ENCODE measurements at places on chromosomes 3 and 15.
A peak's percentile ranks its signal among the peaks of the same experiment; 100 is the strongest.

DNA sequence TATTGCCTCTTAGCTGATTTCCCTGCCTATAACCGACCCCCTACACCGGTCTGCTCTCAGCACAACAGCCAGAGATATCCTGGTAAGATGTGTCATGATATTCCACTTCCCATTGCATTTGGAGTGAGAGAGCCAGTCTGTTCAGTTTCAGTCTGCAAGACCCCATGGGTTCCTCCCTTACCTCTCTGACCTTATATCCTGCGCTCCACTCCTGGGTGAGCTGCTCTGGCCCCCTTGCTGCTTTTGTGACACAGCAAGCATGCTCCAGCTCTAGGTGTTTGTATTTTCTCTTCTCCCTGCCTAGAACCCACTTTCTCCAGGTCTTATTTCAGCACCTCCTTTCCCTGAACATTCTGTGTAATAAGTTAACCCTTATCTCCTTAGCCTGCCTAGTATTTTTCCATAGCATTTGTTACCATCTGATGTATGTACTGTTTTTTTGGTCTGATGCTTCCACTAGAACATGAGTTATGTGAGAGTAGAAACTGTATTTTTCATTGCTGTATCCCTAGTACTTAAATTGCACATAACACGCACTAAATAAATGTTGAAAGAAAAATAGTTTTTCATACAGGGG is 44.2 kb downstream of the CMTM8 start:
- DNase-seq: no peak

DNA sequence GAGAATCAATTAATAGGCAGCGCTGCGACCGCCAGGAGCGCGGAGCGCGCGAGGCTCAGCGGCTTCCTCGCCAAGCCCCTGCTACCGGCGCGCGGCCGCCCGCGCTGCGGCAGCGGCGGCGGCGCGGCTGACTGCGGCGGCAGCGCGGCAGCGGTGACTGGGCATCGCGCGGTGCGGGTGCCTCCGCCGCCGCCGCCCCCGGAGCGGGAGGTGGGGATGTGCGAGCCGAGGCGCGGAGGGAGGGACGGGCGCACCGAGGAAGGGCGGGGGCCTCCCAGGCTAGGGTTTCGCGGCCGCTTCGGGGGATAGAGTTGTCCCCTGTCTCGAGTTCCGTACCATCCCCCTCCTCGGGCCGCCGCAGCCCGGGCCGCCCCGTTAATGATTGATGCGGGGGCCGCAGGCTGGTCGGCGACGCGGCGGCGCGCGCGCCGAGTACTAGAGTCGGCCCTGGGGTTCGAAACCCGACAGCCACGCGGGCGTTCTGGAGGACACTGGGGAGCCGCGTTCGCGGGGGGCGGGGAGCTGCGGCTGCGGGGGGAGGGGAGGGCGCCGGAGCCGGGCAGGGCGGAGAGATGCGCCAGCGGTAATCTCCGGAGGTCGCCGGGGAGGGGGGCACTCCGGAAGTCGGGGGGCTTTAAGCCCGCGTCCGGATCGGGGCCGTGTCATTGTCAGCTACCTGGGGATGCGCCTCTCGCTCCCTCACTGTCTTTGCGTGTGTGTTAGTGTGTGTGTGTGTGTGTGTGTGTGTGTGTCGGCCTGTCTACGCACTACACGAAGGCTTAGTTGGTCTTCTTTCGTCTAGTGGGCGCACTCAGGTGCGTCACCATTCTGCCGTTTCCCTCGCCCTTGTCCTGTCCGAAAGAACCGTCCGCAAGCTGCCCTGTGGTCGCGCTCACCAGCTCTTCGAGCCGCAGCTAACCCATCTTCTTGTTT is at the start of gene PAQR9:
PAQR9 (minus strand) TSS at position 159 of the 933 bp plus-strand sequence. CDS start 338 bp downstream, outside the sequence.
- DNase-seq: no peak

DNA sequence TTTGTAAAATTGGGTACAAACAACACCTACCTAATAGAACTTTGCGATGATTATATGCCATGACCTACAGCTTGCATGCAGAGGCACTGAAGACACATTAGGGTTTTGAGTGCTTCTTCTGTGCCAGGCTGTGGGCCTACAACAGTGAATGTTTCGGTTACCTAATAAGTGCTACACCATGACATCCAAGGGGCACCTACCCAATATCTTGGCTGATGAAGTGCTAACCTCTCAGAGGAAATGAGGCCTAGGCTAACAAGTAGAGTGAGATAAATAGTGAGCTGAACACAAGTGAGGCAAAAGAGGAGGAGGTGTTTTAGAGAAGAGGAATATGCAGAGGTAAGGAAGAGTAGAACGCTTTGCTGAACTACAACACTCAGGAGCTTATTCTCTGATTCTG is 12.2 kb upstream of the RASGRP1 start:
- DNase-seq: no peak

DNA sequence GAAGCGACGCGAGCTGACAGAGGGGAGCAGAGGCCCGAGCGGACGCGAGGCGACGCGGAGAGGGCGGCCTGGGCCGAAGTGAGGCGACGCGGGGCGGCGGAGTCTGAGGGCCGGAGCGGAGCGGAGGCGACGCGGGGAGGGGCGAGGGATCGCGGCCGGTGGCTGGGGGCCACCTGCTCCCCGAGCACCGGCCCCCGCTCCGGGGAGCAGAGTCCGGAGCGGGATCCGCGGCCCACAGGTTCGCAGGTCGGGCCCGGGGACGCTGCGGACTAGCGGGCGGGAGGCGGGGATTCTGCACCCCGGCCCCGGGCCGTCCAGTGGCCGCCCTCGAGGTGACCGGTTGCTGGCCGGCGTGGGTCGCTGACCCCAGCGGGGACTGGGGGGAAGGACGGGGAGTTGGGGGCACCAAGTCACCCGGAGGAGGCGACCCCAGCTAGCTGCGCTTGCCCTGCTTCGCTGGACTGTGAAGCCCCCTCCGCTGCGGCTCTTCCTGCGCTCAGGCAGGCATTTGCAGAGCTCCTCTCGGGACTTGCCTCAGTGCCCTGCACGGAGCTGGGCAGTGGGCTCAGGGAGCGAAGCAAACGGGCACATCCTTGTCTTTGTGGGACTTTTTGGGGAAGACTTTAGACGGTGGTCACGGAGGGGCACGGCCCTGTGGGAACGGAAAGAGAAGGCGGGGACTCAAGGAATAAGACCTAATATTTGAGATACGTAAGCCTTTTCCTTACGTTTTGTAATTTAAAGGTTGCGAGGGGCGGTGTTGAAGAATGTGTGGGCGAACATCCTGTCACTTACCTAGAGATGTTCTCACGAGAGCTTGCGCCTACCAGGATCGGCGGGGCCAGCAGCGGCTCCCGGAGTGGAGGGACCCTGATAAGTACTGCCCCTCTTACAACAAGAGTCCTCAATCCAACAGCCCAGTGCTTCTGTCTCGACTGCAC is 566 bp downstream of the HMCES start:
- DNase-seq: peak; percentile 46

- DNase-seq: no peak
Measured at GRCh38 chr3:174206607-174207192, 652.4 kb upstream of the NAALADL2 start.

DNA sequence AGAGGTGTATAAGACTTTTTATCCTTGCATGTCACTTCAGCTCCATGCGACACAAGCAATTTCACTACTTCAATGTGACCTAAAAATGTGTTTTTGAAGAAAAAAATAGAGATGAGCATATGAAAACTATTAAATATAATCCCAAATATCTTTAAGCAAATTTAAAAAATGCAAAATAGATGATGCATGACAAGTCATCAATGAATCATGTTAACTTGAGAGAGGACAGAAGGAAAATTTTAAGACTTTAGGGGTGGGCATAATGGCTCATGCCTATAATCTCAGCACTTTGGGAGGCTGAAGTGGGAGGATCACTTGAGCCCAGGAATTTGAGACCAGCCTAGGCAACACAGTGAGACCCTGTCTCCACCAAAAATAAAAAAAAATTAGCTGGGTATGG is 73.3 kb downstream of the ANKRD28 start:
- no peak for DNase-seq

DNA sequence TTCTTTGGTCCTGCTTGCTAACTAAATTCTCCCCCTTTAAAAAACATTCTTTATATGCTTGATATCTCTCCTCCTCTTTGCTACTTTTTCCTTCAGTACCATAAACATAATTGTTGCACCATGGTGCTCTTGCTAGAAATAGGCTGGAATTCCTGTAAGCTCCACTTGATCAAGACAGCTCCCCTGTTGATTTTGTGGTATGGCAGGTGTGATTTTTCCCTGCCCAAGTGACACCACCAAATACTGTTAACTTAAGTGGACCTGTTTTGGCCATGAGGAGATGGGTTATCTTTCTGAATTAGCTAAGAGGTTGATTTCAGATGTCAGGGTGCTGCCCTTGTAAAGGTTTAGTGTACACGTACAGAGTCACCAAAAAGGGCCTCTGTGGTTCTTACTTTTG is 205.3 kb downstream of the CDIN1 start:
- no peak for DNase-seq

GRCh38 chr3:37229740-37230139 is 55.4 kb upstream of the LRRFIP2 start:
- DNase-seq: no peak
